ENCODE measurements at places on chromosomes 1 and 21. TPM values are rescaled to one million over a fixed set of nuclear protein-coding genes. Genes with fewer than 3 reads are reported as not detected.

DENND2D gene
- total RNA-seq: 7.1 TPM

RUNX1 gene
- total RNA-seq: 7.1 TPM

PTGS2 gene
- total RNA-seq: 4.3 TPM

IGSF5 gene
- 2.7 TPM for total RNA-seq

F13B gene
- total RNA-seq: not detected

GSTM2 gene
- 50.6 TPM for total RNA-seq

RPTN gene
- not detected for total RNA-seq

FCRLB gene
- 2.4 TPM for total RNA-seq

TMEM125 gene
- total RNA-seq: 19.3 TPM

CAPN8 gene
- total RNA-seq: 0.10 TPM

ATG4C gene
- 27.3 TPM for total RNA-seq

MPL gene
- 0.11 TPM for total RNA-seq

CFHR2 gene
- not detected for total RNA-seq

SLC1A7 gene
- not detected for total RNA-seq

EXOSC10 gene
- 62.0 TPM for total RNA-seq

TMEM200B gene
- 19.3 TPM for total RNA-seq

TGFB2 gene
- total RNA-seq: 44.1 TPM

TSPAN2 gene
- 29.0 TPM for total RNA-seq

INAVA gene
- 3.5 TPM for total RNA-seq

Data from spinal cord (tissue), 10 donors.